H9 (cell line): ENCODE measurements at places on chromosomes 4 and X.

- DNase-seq = no peak
Measured at GRCh38 chr4:19677211-19677610, 574.5 kb upstream of the SLIT2 start.

DNA sequence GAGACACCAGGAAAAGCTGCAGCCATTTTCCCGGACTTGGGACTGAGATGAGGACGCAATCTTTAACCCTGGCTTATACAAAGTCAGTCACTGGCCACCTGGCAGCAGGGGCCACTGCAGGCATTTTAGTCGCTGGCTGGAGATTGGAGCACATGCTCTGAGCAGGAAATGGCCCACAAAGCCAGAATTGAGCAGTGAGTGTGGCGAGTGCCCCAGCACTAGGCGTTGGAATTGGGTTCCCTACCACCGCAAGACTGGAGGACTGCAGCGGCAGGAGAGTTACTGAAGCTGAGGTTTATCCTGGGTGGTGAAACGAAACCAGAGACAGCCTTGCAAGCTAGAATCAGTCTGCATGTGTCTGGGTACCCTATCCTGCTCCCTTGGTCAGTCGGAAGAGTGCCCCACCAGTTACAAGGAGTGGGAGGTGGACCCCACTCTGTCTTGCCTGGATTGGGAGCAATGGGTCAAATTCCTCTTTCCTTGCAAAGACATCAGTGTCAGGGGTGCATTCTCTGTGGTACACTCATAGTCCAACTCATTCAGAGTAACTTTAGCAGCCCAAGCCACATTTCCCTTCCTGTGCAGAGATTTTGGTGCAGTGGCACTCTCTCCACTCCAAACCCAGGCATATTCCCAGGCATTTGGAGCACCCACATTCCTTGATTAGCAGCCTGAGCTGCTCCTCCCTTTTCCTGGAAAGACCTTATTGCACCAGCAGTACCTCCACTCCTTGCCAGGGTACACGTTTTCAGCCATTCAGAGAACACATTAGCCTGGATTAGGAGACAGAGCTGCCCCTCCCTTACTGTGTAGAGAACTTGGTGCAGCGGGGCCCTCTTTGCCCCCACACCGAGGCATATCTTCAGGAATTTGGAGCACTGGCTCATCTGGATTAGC lies 36.7 kb upstream of the PLK4 start:
- DNase-seq = peak; percentile 53

GRCh38 chr4:17093481-17093880 lies 195.0 kb upstream of the LDB2 start:
- DNase-seq = no peak

GRCh38 chr4:99633772-99634171 lies 23.9 kb downstream of the C4orf54 start:
- DNase-seq = no peak

DNA sequence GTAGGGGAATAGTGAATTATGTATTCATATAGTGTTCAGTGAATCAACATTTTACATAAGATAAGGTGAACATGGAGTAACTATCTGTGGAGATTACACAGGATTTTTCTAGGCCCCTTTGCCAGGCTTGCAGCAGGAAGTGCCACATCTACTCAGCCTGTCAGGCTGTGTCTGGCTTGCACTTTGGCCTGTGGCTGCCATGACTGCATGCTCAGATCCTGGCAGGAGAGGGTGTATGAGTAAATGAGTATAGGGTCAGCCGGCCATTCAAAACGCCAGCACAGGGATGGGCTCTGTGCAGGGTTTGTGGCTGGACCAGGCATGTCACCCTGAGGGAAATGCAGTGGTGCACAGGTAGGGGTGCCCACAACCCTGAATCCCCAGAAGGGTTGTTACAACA lies 51.9 kb downstream of the UBQLN2 start:
- DNase-seq = no peak

DNA sequence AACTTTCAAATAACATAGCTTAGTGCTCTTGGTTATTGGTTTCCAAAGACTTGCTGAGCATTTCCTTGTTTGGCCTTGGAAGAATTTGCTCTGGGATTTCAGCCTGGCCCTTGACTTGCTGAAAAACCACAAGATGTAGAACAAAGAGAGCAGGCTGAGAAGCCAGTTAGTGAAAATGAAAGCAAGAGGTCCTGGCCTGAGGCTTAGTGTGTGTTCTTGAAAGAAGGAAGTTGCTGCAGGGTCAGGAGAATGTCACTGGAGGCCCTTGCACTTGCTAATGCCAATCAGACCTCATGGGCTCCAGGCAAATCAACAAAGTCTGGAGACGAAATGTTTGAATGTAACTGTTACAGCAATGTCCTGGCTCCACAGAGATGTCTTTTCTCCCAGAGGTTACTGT lies 79.4 kb downstream of the SYNPO2 start:
- peak; percentile 71 for DNase-seq

DNA sequence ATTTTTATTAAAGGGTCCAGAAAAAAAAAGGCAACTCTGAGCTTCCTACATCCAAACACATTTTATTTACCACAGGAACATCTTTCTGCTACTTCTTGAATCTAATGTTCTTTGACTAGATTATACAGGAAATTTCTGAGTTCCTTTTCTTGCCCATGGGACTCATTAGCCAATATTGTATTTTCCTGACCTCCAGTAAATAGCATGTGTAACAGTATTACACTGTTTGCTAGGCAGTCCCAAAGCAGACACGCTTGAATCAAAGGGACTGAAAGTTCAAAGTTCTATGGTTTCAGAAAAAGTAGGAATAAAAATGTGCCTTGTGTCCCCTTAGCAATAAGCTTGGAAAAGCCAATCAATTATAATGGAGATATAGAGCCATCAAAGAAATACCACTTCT lies 57.4 kb downstream of the MOSPD2 start:
- no peak for DNase-seq

- DNase-seq = no peak
Measured at GRCh38 chr4:89575840-89576239, 261.1 kb downstream of the SNCA start.

DNA sequence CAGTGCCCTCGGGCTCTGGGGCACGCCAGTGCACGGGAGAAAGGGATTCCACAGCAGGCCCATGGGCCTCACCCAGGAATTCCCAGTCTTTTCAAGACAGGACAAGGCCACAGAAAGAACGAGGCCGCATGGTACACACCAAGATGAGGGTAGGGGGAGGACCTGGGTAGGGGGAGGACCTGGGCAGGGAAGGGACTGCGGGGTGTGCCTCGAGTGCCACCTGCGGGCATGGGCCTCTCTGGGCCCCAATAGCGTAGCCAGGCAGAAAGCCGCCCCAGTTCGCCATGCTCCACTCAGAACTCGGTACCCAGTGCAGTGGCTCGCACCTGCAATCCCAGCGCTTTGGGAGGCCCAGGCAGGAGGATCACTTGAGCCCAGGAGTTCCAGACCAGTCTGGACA lies 14.0 kb upstream of the DUSP9 start:
- DNase-seq = no peak

GRCh38 chr4:166091146-166091545 lies 218.1 kb downstream of the TLL1 start:
- no peak for DNase-seq

GRCh38 chr4:81485310-81485980 lies 13.7 kb upstream of the RASGEF1B start:
- no peak for DNase-seq

- no peak for DNase-seq
Measured at GRCh38 chr4:137274404-137274803, 257.9 kb downstream of the PCDH18 start.

DNA sequence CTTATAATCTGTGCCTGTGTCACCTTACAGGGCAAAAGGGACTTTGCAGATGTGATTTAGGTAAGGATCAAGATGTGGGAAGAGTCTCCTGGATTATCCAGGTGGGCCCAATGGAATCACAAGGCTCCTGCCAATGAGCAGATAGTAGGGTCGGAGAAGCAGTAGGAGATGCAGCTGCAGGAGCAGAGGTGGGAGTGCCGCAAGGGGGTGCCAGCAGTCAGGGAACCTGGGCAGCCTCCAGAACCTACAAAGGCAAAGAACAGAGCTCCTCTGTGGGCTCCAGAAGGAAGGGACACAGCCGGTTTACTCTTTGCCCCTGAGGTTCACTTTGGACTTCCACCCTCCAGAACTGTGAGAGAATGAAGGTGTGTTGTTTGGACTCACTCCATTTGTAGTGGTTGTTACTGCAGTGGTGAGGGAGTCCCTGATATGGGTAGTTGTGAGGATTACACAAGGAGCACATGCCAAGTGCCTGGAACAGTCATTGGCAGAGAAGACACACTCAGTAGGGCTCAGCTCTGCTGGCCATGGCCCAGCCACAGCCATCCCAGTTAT lies 318.5 kb downstream of the EVC2 start:
- DNase-seq = peak; percentile 35

DNA sequence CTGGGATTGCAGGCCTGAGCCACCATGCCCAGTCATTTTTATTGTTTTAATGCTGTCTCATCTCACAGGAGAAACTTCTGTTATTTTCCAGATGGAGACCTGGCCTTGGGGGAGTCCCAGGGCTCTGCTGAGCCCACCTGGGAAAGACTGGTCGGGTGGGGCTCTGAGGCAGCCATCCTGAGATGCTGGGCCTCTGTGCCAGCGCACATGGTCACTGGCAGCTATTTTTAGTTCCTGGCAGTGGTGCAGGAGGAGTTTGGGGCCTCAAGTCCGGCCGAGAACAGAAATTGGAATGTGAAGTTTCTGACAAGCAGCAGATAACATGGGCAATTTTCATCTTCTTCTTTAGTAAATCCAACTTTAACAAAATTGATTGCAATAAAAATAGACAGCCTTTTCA lies 44.5 kb downstream of the SORCS2 start:
- no peak for DNase-seq

DNA sequence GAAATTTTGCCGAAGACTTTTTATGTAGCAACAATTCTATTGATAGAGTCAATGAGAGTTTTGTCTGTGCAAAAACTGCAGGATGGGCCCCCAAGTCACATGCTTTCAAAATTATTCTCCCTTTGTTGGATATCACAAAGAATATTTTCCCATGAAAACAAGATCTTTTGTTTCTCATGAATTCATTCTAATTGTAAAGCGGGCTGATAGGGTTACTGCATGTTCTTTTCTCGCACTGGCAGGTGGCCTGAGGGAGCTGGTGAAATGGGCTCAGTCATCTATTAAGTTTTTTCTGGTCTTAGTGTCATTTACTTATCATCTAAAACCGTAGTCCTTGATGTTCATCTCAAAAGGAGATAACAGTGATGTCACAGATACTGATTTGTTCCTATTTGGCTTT lies 44.2 kb downstream of the MID1IP1 start:
- no peak for DNase-seq

DNA sequence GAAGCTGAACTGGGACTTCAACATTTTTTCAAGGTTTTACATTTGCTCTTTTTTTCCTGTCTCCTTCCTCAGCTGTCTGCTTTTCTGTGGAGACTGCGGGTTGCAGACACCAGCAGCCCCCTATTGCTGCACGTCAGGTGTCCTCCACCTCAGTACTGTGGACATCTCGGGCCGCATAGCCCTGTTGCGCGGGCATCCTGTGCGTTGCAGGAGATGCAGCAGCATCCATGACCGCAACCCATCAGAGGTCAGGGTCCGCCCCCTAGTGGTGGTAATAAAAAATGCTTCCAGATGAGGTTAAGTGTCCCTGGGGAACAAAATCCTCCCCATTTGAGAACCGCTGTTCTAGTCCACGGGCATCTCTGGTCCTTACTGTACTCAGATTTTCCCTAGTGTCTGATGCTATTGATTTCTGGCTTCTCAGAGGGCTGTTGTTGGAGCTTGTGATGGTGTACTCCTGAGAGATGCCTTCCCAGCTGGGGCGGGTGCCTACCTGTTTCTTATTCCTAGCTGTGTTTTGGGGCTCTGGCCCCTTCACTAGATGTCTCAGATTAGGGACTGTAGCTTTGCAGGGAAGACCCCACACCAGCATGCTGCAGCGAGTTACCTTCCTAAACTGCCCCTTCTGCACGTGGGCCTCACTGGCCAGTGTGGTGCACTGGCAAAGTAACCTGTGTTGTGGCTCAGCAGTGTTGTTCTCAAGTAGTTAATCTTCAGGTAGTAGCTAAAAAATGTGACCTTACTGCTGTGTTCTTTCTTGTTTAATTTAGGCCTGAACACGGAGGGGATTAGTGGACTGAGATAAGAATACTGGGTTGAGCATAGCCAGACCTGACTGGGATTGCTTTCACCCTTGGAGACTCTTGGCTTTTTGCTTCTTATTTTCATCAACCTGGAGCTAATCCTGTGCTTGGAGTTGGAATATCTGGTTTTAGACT lies 28.2 kb downstream of the NSD2 start:
- DNase-seq = peak; percentile 88

- no peak for DNase-seq
Measured at GRCh38 chr4:54793856-54794422, 136.2 kb downstream of the KIT start.

GRCh38 chr4:7750523-7750922 lies 189.1 kb downstream of the AFAP1 start:
- DNase-seq = no peak

- DNase-seq = no peak
Measured at GRCh38 chr4:153579872-153580271, 104.2 kb upstream of the TLR2 start.
